ENCODE measurements at places on chromosomes 7 and 10.

GRCh38 chr10:50453940-50454339 lies 169.8 kb downstream of the SGMS1 start:
- DNase-seq, result no peak

DNA sequence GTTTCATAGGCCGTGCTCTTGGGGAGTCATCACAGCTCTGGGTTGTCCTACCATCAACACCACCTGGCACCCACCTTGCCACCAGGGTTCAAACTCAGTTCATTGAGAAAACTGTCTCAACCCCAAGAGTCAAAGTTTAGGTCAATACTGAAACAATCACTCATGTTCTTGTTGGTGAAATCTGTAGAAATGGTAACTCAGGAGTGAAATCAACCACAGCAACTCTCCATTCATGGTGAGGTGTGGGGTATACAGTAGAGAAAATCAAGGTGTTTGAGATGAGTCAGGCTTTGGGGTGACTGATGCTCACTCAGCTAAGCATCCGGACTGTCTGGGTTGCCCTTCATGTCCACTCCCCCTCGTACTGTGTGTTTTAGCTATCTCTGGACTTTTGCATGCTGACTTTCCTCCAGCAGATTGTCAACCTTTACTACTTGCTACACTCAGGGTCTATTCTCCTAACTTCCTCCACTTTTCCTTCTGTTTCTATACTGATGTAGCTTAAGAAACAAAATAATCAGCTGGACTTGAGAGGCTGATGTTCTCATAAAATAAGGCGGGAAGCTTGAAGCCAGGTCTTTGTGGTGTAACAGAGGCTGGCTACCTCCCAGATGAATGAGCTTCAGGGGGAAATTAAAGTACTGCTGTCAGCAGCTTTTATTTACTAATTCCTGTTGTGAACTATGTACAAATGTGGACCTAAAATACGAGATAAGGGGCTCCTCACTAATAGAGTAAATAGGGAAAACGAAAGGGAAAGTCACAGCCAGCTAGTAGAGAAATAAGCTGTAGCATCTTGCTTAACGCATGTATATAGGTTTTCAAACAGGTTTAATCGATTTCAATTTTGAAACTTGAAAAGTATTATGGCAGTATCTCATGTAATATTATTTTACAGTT lies 173.6 kb upstream of the AKR1E2 start:
- DNase-seq, result no peak

DNA sequence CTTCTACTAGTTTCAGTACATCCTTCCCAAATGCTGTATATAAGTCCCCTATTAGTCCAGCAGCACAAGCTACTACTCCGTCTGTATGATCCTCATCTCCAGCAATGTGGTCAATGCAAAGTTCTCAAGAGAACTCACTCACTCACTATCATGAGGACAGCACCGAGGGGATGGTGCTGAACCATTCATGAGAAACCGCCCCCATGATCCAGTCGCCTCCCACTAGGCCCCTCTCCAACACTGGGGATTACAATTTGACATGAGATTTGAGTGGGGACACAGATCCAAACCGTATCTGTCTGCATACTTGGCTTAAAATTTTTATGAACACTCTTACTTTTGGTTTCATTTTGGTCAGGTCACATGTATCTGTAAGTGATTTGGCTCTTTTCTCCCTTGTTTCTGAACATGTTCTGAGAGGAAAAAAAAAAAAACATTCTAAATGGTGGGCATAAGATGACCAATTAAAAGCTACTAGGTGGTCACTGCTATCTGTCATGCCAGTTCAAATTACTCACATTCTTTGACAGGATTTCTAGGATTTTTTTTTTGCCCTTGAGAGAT lies 60.1 kb downstream of the ZNF783 start:
- no peak for DNase-seq

GRCh38 chr7:139078911-139079310 lies 30.6 kb downstream of the ZC3HAV1 start:
- DNase-seq, result no peak

DNA sequence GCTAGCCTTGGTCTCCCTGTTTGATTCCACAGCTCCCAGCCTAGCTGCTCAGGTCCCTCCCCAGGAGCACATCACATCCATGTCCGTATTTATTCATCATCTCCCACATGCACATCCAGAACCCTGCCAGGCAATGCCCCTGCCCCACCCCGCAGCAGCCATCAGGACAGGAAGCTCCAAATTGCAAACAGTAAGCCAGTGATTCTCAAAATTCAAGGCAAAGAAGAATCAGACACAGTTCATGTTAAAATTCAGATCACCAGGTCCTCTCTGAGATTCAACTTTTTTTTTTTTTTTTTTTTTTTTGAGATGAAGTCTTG lies 17.7 kb downstream of the LRRC20 start:
- no peak for DNase-seq

GRCh38 chr7:156638443-156639077 lies 2.0 kb upstream of the RNF32 start:
- no peak for DNase-seq

DNA sequence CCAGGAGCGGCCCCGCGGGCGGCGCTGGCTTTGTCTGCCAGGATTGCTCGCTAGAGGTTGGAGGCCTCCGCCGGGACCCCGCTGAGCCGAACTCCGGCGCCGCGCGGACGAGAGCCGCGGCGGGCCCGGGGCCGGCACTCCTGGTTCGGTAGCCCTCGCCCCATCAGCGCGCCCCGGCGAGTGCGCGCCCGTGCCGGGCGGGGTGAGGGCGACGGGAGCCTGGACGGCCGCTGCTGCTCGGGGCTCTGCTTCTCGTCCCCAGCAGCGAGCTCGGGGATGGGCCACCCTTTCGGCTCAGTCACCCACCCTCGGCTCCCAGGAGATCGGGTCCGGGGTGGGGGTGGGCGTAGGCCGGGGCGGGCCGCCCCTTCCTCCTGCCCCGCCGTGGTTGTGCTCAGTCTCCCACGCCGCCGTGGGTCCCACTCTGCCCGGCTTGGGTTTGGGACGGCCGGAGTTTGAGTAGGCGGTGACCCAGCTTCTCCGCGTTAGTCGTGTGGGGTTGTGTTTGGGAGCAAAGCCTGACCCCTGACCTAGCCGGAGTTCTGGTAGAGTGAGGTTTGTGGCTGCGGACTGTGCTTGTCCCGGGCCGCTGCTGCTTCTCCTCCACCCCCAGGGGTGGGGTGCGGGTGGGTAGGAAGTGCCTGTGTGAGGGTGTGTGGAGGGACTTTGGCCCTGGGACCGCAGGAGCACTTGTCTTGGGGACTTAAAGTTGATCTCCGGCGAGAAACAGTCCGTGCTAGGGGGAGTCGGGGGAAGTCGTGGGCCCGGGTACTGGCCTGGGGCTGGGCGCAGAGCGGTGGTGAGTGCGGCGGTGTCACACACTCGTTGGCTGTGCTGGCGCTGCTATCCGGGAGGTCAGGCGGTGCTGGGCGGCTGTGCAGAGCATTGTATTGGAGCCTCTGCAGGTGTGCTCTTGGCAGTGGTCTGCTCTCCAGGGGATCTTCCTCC lies 677 bp downstream of the TSPAN14 start:
- no peak for DNase-seq

- no peak for DNase-seq
Measured at GRCh38 chr7:12322903-12323300, 80.8 kb downstream of the VWDE start.

GRCh38 chr7:80324032-80324431 lies 187.8 kb downstream of the GNAT3 start:
- DNase-seq, result no peak

DNA sequence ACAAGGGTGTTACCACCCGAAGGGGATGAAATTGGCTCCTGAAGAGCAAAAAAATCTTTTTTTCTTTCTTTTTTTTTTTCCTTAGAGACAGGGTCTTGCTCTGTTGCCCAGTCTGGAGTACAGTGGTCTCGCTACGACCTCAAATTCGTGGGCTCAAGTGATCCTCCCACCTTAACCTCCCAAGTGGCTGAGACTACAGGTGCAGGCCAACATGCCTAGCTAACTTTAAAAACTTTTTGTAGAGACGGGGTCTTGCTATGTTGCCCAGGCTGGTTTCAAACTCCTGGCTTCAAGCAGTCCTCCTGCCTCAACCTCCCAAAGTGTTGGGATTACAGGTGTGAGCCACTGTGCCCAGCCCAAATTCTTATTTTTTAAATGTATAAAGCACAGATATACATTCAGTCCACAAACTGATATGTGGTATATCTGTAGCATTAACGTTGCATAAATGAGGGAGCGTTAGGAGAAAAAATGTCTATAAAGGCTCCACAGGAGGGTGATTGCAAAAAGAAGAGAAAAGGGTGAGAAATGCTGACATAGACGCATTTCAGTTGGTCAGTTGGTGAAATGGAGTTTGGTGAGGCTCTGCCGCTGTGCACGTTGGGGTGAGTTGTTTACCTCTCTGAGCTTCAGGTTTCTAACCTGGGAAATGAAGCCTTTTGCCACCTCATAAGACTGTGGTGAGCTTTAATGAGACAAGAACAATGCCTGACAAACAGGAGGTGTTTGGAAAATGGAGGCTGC lies 100.7 kb upstream of the PODXL start:
- DNase-seq, result no peak

DNA sequence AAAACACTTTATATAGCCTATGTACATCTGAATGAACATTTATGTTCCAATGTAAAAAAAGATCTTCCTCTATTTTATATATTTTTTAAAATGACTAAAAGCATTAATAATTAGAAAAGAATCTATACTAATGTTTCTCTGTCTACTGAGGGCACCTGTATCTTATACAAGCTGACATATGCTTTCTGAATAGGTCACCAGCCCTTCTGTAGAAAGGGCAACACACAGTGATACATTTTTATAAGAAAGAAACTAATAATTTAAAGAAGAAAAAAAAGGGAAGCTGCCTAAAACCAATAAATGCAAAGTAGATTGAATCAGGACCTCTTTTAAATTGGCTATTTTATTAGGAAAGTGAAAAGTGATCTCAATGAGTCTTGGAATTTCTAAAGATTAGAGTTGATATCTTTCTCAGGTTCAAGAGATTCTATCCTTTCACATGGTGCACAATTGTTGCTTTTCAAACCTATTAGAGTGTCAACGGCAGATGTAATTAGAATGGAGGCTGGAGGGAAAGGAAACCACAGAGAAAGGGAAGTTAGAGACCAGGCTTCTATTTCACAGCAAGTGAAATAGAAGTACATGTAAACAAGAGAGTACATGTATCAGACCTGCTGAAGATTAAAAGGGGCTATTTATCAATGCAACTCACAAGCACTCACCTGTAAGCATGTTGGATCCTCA lies 6.3 kb downstream of the MTPN start:
- no peak for DNase-seq

GRCh38 chr7:55488216-55488615 lies 84.1 kb downstream of the VOPP1 start:
- no peak for DNase-seq

GRCh38 chr7:70674571-70675010 lies 457.4 kb upstream of the GALNT17 start:
- DNase-seq, result peak; percentile 96

GRCh38 chr7:27418541-27418940 lies 175.9 kb downstream of the EVX1 start:
- no peak for DNase-seq

- DNase-seq, result no peak
Measured at GRCh38 chr10:79348640-79348988, 1.3 kb downstream of the PPIF start.

GRCh38 chr7:67413670-67414069 lies 417.0 kb downstream of the TYW1 start:
- peak; percentile 99 for DNase-seq

- DNase-seq, result no peak
Measured at GRCh38 chr10:98265403-98266378, 2.3 kb downstream of the LOXL4 start.

GRCh38 chr7:94348142-94348541 lies 46.6 kb upstream of the COL1A2 start:
- DNase-seq, result no peak

DNA sequence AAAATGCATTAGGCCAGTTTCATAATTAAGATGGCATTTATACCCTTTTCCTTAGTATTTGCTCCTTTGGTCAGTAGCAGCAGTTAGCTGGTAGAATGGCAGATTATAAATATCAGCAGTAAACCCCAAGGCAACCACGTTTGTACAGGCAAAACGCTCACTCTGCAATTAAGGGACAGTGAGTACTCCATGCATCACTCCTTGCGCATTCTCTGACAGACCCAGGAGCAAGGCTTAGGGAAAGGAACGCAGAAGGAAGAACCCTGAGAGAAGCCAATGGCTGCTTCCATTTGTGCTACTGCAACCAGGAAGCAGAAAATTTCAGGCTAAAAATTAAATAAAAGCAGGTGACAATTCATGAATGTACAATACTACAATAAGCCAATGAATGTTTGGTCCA lies 12.9 kb downstream of the ETV1 start:
- DNase-seq, result no peak

DNA sequence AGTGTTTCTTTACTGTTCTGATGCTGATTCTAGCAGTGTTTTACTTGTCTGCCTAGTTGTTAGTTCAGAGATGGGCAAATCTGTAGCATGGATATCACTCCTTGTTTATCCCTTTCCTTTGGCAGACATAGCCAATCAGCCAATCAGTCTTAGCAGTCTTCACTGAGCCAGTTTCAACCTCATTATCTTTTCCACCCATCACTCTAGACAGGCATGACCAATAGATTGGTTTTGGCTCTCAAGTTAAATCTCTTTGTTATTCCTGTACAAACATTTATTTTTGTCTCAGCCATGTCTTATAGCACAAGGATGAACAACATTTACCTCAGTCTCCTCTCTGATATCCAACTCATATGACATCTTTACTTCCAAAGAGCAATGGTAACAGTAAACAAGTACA lies 109.5 kb downstream of the PRKG1 start:
- no peak for DNase-seq

DNA sequence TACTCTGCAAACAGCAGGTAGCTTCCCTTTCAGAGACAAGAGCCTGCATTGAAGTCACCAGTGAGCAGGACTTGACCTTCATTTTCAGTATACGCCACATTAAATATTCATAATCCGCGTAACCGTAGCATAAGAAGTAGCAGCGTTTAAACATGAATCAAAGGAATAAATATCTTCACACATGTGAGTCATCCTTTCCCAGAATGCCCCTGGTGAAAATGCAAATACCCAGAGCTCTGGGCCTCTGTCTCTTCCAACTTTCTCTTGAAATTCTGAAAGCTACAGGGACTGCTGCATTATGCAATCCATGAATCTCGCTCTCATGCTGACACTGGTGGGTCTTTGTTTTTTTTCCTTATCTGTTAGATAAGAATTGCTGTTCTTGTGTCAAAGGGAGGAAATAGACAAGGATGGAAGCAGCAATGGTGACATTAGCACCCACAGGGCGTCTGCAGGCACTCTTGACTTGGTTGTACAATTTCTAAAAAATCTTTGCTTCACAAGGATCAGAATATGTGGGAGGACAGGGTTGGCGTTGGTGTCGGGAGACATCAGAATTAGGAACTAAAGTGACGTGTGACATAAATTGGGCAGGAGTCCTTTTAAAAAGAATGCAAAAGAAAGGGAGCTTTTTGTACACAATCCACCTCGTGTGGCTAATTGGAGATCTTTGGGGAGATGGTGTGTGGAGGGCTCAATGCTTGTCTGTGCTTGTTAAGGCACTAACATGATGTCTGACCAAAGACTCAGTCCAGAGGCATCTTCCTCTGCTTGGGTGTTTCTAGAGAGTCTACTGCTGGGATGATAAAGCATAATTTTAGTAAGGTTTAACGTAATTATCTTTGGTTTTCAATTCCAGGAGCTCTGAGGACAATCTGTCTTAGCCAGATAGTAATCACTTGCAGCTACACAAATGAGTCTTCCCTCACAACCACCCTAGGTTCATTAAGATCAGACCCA lies 390.3 kb downstream of the KCNMA1 start:
- DNase-seq, result peak; percentile 13

- DNase-seq, result no peak
Measured at GRCh38 chr7:27123477-27124053, 7.0 kb downstream of the HOXA4 start.

Data from NCI-H187 treated with DMSO at 0.1 percent for 48 hours (cell line).